ENCODE measurements at places on chromosomes 6 and 20. TPM values are rescaled to one million over a fixed set of nuclear protein-coding genes. Genes with fewer than 3 reads are reported as not detected.

DNA sequence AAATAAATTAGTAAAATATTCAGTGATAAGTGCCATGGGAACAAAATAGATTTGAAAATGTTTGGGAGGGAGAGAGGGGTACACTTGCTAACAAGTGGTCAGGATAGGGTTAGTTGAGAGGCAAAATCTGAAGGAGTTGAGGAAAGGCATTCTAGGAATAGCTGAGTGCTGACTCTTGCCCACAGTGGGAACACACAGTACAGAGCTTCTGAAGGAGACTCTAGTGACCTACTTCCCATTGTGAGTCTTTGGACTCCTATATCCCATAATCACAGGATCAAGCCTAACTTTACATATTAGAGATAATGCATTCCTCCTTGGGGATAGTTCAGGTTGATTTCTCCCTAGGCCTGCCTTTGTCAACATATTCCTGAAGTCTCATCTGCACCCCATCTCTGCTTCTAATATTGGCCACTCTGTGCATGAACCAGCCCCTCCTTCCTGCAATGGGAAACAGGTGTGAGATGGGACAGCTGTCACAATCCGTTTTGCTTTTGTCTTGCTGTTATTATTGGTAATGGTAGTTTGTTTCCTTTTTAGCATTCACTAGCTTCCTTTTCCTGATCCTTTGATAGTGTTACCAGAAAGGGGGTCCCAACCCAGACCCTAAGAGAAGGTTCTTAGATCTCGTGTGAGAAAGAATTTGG lies 2.6 kb upstream of the TRIM38 start:
- no peaks in the 10 kb centered on the region for H3K36me3 ChIP-seq
- no peak overlapping the region for H3K4me3 ChIP-seq
- no peak overlapping the region for H3K27ac ChIP-seq
- H3K4me1 ChIP-seq, result no peaks in the 10 kb centered on the region

DNA sequence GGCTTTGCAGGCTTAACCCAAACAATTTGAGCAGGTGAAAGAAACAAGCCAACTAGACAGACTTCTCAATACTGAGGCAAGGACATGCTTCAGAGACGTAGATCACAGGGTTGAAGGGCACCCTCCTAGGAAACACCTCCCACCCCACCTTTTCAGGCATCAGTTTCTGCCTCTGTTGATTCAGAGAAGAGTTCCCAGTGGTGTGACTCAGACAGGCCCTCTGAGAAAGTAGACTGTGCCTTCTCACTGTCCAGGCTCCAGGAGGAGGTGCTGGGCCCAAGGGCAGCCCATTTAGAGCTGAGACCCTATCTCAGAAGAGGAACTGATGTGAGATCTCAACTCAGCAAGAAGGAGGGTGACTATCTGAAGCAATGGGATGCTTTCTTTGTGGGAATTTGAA lies 108.1 kb downstream of the FAM50B start:
- DNase-seq, result no peak
- H3K36me3 ChIP-seq, result no peaks in the 10 kb centered on the region
- H3K27ac ChIP-seq, result no peak overlapping the region
- no peak overlapping the region for H3K4me3 ChIP-seq

The GMEB2 gene
- 11.0 TPM for total RNA-seq

The UNC5CL gene
- total RNA-seq, result 1.8 TPM

DNA sequence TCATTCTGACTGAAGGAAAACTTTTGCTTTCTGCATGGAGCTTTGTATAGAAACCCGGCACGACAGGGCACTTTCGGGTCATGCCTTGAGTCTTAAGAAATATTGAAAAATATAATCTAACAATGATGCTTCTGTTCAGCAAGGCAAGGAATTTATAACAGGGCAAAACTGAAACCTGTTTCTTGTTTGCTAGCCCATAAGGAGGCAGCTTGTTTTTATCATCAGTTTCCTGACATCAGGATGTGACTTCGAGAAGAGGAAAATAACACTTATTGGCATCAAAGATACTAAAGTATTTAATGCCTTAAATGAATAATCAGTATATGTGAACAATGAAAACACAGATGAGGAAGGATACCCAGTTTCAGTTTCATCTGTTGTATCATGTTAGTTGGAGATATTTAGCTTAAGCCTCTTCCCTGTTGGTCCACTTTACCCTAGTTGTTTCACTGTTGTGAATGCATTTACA lies 146.5 kb downstream of the CDKAL1 start:
- H3K36me3 ChIP-seq, result no peaks in the 10 kb centered on the region
- no peak overlapping the region for H3K4me3 ChIP-seq
- no peaks in the 10 kb centered on the region for H3K27me3 ChIP-seq
- peak overlapping the region; percentile 61 for H3K27ac ChIP-seq
- DNase-seq, result no peak
- no peaks in the 10 kb centered on the region for H3K4me1 ChIP-seq

The HLA-G gene
- not detected for total RNA-seq

DNA sequence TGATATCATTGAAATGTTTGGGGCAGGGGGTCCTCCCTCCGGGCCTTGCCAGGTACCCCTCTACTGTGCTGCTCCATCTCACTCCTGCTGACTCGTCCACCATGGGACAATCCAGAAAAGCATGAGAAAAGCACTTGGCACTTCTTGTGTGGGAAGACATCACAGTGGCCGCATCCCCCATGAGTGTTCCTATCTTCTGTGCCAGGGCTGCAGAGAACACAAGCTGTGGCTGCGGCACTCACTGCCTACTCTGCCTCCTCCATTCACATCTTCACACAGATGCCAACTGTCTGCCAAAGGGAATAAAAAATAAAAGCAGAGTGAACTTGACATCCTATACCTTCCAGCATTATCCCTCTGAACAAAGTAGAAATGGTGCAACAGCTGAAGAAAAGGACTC lies 117.4 kb upstream of the PROKR2 start:
- H3K4me1 ChIP-seq, result no peaks in the 10 kb centered on the region
- H3K27ac ChIP-seq, result no peak overlapping the region
- no peak overlapping the region for H3K4me3 ChIP-seq

DNA sequence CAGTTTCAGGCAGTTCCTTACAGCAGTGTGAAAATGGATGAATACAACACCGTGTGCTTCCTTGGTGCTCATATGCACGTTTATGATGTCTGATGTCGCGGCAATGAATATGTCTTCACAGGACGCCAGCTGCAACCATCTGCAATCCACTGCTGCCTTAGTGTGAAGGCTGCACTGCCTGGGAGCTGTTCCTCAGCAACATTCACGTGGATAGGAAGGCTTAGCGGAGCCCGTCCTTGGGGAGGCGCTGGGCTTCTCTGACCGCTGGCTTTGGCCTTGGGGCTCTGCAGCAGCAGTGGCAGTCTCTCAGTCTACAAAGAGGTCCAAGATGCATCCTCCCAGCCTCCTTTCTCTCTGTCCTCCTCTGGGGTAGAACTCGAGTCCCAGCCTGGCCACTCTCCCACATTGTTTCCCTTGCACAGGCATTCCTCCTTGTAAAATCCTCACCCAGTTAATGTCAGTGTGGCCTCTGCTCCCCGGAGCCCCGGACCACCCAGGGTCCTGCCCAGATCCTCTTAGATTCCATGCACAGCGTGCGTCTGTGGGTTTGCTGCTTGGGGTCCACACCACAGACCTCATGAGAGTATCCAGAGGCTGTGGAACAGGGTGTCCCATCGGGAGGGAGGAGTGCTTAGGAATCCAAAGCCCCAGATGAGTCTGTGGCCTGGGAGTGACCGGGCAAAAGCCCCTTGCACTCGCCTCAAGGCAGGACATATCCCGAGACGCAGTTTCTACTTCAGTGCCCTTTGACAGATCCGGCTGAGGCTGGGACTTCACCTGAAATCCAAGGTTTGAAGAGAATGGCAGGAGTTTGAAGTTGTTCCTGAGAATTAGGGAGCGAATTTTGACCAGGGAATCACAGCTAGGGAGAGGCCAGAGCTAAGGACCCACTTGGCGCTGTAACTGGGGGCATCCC lies 181.3 kb downstream of the THBS2 start:
- DNase-seq, result no peak
- no peaks in the 10 kb centered on the region for H3K36me3 ChIP-seq
- no peaks in the 10 kb centered on the region for H3K4me1 ChIP-seq
- peak overlapping the region; percentile 70 for H3K27ac ChIP-seq
- no peak overlapping the region for H3K4me3 ChIP-seq

DNA sequence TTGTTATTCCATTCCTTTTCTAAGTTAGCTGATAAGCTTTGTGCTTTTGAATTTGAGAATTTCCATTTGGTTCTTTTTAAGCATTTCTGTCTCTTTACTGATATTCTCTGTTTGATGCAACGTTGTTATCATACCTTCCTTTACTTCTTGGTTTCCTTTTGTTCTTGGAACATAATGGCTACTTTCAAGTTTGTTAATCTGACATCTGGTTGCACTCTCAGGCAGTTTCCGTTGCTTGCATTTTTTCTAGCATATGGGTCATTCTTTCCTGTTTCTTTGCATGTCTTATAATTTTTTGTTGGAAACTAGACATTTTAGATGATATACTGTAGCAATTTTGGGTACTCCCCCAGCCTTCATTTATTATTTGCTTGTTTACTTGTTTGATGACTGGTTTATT lies 12.5 kb downstream of the CDC5L start:
- H3K4me3 ChIP-seq, result no peak overlapping the region
- peaks cover 12% of the 10 kb centered on the region for H3K36me3 ChIP-seq
- no peaks in the 10 kb centered on the region for H3K4me1 ChIP-seq
- no peak for DNase-seq
- no peaks in the 10 kb centered on the region for H3K27me3 ChIP-seq

GRCh38 chr6:167928111-167928510 lies 69.4 kb upstream of the KIF25 start:
- H3K27ac ChIP-seq, result no peak overlapping the region
- no peak for DNase-seq
- no peak overlapping the region for H3K4me3 ChIP-seq
- H3K36me3 ChIP-seq, result no peaks in the 10 kb centered on the region
- no peaks in the 10 kb centered on the region for H3K27me3 ChIP-seq
